ENCODE measurements at places on chromosomes 6 and 20.
A peak's percentile ranks its signal among the peaks of the same experiment; 100 is the strongest.

- DNase-seq = no peak
These were observed 57.2 kb downstream of the EYA4 start for GRCh38 chr6:133298335-133298734.

GRCh38 chr6:150118627-150119026 lies 24.2 kb upstream of the PPP1R14C start:
- DNase-seq = no peak

- DNase-seq = no peak
These were observed 29.0 kb downstream of the HDGFL1 start for GRCh38 chr6:22598339-22598738.

GRCh38 chr6:74579794-74580193 lies 626.1 kb downstream of the COL12A1 start:
- DNase-seq = no peak

- no peak for DNase-seq
These were observed 76.1 kb downstream of the NKAIN2 start for GRCh38 chr6:123879749-123880148.

DNA sequence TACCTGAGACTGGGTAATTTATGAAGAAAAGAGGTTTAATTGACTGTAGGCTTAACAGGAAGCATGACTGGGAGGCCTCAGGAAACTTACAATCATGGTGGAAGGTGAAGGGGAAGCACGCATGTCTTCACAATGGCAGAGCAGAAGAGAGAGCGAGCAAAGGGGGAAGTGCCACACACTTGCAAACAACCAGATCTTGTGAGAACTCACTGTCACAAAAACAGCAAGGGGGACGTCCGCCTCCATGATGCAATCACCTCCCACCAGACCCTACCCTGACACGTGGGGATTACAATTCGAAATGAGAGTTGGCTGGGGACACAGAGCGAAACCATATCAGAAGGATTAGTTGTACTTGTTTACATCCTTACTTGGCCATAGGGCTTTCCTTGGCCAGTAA lies 49.7 kb downstream of the FIG4 start:
- DNase-seq = no peak

GRCh38 chr6:118693562-118693961 lies 42.2 kb upstream of the CEP85L start:
- DNase-seq = no peak

DNA sequence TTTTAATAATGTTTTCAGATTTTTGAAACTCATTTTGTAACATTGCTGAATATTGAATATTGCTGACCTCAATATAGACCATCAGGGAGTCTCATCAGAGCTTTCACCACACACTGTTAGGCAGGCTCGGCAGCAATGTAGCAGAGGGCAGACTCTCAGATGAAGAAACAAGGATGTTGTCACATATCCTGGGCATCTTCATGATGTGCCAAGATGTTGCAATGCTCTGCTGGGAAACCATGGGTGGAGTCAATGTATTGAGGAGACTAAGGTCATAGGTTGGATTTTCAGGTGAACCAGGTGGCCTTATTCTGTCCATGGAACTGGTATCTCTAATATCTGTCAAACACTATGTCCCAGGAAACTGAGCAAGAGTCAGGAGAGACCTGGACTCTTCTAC lies 27.3 kb downstream of the NR2E1 start:
- no peak for DNase-seq

DNA sequence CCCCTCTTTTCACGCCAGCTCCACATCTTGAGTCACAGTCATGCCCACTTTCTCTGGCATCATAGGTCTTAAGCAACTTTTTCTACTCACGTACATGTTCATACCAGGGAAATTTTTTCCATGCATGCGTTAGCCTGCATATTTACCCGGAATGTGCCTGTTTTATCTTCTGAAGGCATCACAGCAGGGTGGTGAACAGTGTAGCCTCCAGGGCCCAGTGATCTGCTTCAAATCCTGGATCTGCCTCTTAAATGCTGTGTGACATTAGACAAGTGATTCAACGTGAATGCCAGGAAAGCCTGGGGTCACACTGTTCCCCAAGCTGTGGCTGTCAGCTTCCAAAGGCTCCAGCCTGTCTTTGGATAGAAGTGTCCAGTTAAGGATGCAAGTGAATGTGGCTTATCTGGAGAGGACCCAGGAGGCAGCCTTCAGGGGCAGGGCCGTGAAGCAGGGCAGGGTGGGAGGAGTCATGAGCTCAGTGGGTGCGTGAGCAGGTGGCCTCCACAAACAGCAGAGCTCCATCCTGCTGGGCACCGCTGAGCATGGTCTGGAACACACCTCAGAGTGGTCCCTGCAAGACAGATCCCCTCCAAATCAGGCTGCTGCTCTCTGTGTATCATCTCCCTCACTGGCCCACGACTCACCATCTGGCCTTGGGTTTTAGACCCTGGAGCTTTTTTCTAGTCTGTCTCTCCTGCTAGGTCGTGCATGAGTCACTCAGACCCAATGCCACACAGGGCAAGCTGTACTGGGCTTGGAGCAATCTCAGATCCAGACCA lies 30.4 kb upstream of the CD93 start:
- DNase-seq = no peak

GRCh38 chr6:43013097-43013842 lies 476 bp downstream of the MEA1 start:
- DNase-seq = peak; percentile 31

DNA sequence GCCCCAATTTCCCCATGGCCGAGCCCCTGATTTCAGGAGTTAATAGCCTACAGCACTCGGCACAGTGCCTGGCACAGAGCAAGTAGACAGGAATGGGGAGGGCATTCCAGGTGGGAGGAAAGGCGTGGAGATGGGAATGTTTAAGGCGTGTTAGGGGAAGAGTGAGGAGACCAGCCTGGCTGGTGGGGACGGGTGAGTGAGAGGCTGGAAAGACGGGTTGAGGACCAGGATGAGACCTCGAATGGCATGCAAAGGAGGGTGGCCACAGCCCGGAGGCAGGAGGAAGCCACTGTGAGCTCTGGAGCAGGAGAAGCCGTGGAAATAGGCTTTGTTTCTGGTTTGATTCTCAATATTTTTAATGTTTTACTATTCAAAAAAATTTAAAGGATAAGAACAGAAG lies 49.5 kb downstream of the CEBPB start:
- DNase-seq = no peak

- DNase-seq = no peak
These were observed at the start of gene DEFB121 for GRCh38 chr20:31406115-31406514. Gene DEFB121, minus strand, starts transcription at chr20:31406215. Its CDS starts 63 bp downstream, at chr20:31406152.

- no peak for DNase-seq
These were observed 22.2 kb downstream of the PPP1R3G start for GRCh38 chr6:5107341-5107740.

- DNase-seq = no peak
These were observed 402.7 kb upstream of the AGPAT4 start for GRCh38 chr6:161676586-161676985.

- DNase-seq = no peak
These were observed 28.6 kb upstream of the SIM1 start for GRCh38 chr6:100493206-100493888.

GRCh38 chr6:142537612-142538478 lies 236.0 kb downstream of the ADGRG6 start:
- peak; percentile 59 for DNase-seq

GRCh38 chr6:100186552-100186951 lies 192.5 kb upstream of the MCHR2 start:
- no peak for DNase-seq

- no peak for DNase-seq
These were observed 132.4 kb upstream of the STXBP5 start for GRCh38 chr6:147071776-147072175.

GRCh38 chr6:158725704-158726103 lies 75.8 kb downstream of the SYTL3 start:
- no peak for DNase-seq

DNA sequence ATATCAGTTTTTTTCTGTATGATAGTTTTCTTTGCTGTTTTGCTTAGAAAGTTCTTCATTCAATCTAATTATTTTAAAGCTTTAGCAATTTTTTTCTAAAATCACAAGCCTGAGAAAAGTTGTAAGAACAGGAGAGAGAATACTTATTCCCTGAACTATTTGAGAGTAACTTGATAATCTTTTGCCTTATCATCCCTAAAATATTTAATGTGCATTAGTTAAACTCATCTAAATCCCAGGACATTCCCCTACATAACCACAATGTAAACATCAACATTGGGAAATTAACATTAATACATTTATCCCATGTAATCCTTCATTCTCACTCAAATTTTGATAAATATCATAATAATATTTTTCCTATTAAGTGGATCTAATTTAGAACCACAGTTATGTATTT lies 241.8 kb downstream of the CD109 start:
- DNase-seq = no peak

DNA sequence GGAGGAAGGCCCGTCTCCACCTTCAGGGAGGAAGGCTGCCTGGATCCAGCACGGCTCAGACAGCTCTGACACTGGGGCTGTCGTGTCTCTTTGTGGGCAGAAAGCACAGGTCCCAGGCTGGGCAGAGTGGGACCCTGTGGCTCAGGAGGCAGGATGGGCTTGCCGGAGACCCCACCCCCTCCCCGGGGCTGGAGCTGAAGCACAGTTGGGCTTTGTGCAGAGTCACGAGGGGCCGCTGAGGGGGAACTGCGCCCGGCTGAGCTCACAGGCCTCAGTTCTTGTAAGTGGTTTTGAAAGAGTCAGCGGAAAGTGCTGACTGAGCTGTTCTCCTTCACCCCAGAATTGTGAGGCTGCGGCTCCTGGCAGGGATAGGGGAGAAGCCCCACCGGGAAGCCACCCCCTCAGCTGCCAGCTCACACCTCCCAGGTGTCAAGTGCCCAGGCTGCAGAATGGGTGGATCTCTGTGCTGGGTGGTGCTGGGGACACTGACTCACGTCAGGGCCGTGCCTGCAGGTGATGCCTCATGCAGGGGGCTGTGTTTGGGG lies 145.5 kb upstream of the RNF24 start:
- DNase-seq = no peak

GRCh38 chr20:41068806-41069205 lies 40.2 kb downstream of the TOP1 start:
- DNase-seq = no peak

DNA sequence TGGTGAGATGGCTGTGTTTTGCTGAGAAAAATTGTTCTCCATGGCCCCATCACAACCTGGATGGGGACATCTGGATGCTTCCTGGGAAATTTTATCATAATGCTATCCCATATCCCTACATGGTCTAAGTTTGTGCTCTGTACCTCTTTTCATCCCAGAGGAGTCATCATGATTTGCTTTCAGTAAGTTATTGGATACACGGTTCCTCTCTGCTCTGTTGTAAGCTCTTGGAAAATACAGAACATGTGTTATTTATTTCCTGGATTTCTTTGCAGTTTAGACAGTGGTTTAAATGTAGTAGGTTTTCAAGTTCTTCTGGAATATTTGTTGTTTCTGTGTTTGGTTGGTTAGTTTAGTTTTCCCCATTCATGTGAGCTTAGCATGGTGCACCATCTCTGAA lies 129.2 kb upstream of the ECI2 start:
- no peak for DNase-seq

GRCh38 chr6:93468291-93468690 lies 48.9 kb upstream of the EPHA7 start:
- DNase-seq = no peak

- no peak for DNase-seq
These were observed at the start of gene B3GAT2 for GRCh38 chr6:70956451-70957283. Gene B3GAT2, minus strand, starts transcription at chr6:70957060. Its CDS starts 631 bp downstream, at chr6:70956429.

DNA sequence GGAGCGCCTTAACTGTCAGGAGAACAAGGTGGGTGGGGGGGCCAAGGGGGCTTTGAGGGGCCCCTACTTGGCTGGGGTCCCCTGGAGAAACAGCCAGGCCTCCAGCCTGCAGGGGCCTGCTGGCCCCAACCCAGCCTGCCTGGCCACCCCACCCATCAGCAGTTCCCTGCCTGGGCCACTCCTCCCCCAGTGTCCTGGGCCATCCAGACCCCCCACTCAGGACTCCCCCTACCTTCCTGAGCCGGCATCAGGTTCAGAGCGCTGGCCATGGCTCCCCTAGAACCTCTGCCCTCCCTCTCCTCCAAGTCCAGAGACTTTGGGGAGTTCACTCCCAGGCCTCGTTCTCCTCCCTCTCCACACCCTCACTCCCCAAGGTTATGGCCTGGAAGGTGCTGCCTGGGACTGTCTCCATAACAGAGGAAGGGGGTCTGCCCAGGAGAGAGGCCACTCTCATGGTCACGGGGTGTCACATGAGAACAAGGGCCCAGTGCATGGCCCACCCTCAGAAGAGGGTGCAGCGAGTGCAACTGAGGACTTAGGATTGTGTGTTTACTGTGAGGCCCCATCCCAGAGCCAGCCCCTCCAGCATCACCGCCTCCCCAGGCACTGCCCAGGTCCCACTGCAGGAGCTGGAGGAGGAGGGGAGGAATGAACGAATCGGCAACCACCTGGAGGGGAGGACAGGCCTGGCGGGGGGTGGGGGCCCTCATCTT lies 6.0 kb downstream of the SLC17A9 start:
- DNase-seq = no peak

All from HS-27A (cell line).